Neural progenitor cell (in vitro differentiated cells): ENCODE measurements at places on chromosomes 7 and 10.
A peak's percentile ranks its signal among the peaks of the same experiment; 100 is the strongest.

DNA sequence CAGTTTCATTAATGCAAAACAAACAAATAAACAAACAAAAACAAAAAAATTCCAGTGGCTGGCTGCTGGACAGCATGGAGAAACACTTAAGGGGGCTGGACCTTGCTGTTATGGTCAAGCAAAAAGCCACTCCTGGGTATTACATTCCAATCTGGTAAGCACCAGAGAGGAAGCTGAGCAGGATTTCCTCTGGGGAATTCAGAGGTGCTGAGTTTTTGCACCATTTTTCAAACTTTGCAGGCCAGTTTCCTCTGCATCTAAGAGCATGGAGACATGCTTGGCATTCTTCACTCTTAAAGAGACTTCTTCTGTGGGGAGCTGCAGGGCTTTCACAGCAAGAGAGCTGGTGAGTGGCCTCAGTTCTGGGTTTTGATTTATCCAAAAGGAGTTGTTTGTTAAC is 84.5 kb downstream of the FZD1 start:
- DNase-seq, result no peak

- peak; percentile 79 for DNase-seq
Observed at GRCh38 chr7:121329191-121330052, 622 bp downstream of the WNT16 start.

- DNase-seq, result no peak
Observed at GRCh38 chr10:78798976-78799730, 269.6 kb upstream of the ZMIZ1 start.

- DNase-seq, result no peak
Observed at GRCh38 chr7:128923411-128923800, 12.9 kb upstream of the KCP start.
